IMR-90 (cell line): ENCODE measurements at places on chromosomes 2 and 18.

GRCh38 chr2:166665991-166666940 is 172.2 kb upstream of the SCN7A start:
- peak; percentile 89 for DNase-seq

GRCh38 chr18:51480407-51481261 is 283.2 kb upstream of the MEX3C start:
- DNase-seq, result no peak

DNA sequence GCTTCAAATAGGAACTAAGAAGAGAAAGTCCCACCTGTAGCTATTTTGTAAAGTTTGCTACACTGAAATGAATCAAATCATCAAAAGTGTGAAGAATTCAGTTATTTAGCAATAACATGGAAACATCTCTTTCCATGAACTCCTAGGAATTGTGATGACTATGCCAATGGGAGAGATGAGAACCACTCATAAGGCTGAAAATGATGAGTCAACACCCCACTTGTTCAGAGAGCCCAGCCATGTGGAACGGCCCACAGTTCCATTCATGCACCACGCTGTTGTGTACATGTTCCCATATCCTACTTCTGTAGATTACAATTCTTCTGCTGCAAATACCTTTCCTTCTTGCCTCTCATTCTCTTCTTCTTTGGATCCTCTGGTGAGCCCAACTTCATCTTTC is 645.5 kb upstream of the ID2 start:
- no peak for DNase-seq

- no peak for DNase-seq
Measured at GRCh38 chr2:224287531-224287930, 114.4 kb downstream of the FAM124B start.

DNA sequence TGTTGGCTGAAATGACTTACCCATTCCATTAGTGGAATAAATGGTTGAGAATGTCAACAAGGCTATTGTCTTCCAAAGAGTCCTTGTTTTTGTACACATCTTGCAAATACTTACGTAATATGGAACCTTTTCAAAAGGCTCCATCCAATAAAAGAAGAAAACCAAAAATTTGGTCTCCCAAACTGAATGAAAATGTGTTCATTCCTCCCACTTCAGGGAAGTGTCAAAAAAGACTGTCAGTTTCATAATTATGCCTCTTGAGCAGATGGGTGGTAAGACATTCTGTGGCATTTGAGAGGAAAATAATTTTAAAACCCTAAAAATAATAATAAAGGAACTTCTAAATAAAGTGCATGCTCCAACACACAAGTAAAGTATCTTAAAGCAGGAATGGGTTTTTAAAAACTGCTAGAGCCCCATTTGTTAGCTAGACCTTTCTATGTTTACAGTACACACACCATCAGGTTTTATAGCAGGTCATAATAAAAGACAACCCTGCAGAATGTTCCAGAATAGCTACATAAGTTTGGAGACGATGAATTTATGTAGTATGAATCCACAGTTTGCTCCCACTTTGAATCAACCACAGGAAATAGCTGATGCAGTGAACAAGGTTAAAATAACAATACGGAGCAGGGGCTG is 843.7 kb downstream of the LRRTM4 start:
- DNase-seq, result no peak

- DNase-seq, result no peak
Measured at GRCh38 chr2:223475901-223476300, 126.3 kb downstream of the SCG2 start.

- peak; percentile 84 for DNase-seq
Measured at GRCh38 chr2:180907731-180908130, 72.7 kb upstream of the UBE2E3 start.

GRCh38 chr2:15223887-15224286 is 337.2 kb downstream of the NBAS start:
- DNase-seq, result peak; percentile 88

DNA sequence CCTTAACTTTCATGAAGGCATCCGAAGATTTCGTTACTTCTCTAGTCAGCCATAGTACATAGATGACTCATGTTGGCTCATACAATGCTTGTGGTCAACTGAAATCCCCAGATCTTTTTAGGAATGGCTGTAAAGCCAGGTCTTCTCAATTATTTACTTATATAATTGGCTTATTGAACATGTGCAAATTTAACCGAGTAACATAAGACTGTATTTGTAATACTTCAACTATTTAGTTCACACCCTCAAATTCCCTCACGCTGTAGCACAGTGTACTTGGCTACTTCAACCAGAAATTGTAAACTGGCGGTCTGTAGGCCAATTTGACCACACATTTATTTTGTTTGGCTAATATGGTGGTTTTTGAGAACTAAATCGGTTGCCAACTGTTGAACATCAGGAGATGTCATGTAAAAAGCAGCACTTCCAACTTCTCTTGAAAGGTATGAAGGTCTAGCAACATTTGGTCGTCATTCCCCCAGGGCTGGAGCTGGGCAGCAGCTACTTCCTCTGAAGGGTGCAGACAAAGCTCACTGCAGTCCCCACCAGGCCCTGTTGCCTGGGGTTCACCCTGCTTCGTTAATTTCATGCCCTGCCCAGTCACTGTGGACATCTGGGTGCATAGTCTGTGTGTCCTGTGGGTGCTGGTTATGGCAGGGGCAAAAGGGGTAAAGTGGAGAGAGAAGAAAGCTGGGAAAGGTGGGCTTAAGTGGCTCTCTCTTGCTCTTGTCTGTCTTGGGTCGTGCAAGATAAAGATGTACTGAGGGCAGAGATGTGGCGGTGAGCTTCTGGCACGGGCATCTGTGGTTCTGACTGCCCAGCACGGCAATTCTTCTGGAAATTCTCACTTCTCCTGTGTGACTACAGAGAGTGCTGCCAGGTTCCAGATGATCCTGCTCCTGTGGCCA is 3.2 kb upstream of the SH3RF3 start:
- peak; percentile 98 for DNase-seq
